Skeletal muscle tissue (tissue), 5 donors: ENCODE measurements at places on chromosomes 4 and X. TPM values are rescaled to one million over a fixed set of nuclear protein-coding genes. Genes with fewer than 3 reads are reported as not detected.

PSAPL1 gene
- not detected for total RNA-seq

GLOD5 gene
- total RNA-seq: not detected

KIAA1210 gene
- not detected for total RNA-seq

MAGED4B gene
- total RNA-seq: 27.7 TPM

LIAS gene
- 18.8 TPM for total RNA-seq

TRIML1 gene
- total RNA-seq: not detected

PYURF gene
- total RNA-seq: 52.2 TPM

MAGEA10 gene
- total RNA-seq: not detected

FLNA gene
- 331 TPM for total RNA-seq

CLDN34 gene
- total RNA-seq: not detected

LINC00632 gene
- total RNA-seq: 6.8 TPM

UGT2A3 gene
- total RNA-seq: not detected

GPR119 gene
- total RNA-seq: not detected

BST1 gene
- total RNA-seq: 5.2 TPM

TCP11X2 gene
- not detected for total RNA-seq

TRIM2 gene
- total RNA-seq: 21.4 TPM

VCX2 gene
- total RNA-seq: not detected

USP11 gene
- total RNA-seq: 61.1 TPM

AKAP14 gene
- not detected for total RNA-seq

MAML3 gene
- 3.1 TPM for total RNA-seq

BEND2 gene
- not detected for total RNA-seq
